Fibroblast of pulmonary artery (primary cell): ENCODE measurements at places on chromosomes 6 and 20.
A peak's percentile ranks its signal among the peaks of the same experiment; 100 is the strongest.

DNA sequence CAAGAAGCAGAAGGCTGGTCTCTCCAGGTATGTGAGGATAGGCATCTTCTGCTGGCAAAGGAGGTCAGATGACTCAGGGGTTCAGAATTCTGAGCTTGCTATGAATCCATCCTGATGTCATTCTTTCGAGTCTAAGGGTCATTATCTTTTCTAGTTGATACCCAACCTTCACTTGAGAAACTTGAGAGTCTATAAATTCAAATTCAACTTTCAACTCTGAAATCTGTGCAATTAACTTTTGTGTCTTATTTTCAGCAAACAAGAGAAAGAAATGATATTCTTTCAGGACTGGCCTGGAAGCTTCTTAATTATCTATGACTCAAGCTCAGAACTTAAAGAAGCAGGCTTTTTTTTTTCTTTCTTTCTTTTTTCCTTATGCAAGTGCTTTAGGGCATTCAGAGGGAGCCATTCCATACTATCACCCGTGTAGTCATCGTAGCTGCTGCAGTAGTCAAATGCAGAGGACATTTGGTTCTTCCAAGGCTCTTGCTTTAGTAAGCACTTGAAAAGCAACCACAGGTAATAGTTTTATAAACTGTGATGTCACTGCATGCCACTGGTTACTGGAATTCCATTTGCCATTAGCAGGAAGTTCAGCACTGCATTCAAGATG lies 93.0 kb downstream of the ADTRP start:
- DNase-seq: peak; percentile 62

GRCh38 chr20:38001981-38002380 lies 31.3 kb downstream of the TTI1 start:
- DNase-seq: peak; percentile 54

- DNase-seq: peak; percentile 95
These were observed 60.5 kb upstream of the SLC22A23 start for GRCh38 chr6:3517350-3517749.

DNA sequence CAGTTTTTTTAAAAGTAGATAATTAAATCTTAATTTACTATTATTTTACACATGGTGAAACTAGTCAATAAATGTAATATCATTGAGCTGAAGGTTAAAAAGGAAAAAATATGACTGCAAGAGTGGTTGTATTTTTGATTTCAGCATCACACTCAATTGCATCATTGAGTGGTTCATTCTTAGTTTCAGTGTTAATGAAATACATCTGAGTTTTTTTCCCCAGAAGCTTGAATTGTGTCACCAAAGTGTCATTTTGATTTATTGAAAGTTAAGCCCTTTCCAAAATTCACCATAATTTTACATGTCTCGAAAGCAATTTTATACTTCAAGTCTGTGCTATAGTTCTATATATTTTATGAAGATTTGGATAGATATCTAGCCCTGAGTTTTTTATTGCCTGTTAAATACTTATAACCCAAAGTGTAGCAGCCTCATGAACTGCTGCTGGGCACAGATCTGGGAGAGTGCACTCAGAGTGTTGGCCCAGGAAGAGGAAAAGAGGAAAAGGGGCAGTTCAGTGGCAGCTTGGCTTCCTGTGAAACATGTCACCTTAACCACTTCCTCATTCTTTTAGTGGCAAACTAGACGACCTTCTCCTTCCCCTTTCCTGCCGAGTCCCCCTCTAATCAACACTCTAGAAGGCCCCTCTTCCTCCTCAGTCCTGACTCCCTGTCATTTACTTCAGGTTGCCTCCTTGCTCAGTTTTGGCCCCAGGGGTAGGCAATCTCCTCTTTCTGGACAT lies 140.7 kb downstream of the ESR1 start:
- no peak for DNase-seq

DNA sequence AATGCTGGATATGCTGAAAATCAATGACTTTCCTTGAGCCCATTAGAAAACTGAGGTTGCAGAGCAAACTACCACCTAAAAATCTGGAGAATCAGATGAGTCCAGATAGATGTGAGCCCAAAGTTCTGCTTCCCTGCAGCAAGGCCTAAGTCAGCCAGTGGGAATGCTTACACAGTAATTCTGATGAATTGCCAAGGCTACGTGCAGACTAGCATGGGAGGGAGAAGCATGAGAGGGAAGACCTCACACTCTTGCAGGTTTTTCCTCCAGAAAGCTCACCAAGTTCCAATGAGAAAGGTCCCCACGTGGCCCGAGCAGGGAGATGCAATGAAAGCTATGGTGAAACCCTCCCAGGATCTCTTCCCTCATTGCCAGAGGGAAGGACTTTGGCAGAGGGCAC lies 104.8 kb upstream of the SIRPA start:
- DNase-seq: no peak

- DNase-seq: no peak
These were observed 12.5 kb downstream of the MYH7B start for GRCh38 chr20:34968042-34968775.

GRCh38 chr20:24640686-24641085 lies 171.3 kb downstream of the SYNDIG1 start:
- no peak for DNase-seq

DNA sequence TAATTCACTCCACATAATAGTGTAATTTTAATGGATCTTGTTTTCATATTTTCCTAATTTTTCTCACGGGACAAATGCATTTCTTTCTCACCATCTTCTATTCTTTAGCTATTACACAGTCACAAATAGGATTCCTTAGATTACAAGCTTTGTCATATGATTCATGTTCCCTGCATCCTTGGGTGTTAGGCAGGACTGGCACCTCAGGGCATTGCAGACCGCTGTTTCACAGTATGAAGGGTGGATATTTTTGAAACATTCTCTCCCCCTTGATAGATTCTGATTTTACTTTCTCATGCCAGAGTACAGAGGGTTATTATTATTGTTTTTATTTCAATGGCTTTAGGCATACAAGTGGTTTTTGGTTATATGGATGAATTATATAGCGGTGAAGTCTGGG lies 602.5 kb downstream of the PHF3 start:
- DNase-seq: no peak

DNA sequence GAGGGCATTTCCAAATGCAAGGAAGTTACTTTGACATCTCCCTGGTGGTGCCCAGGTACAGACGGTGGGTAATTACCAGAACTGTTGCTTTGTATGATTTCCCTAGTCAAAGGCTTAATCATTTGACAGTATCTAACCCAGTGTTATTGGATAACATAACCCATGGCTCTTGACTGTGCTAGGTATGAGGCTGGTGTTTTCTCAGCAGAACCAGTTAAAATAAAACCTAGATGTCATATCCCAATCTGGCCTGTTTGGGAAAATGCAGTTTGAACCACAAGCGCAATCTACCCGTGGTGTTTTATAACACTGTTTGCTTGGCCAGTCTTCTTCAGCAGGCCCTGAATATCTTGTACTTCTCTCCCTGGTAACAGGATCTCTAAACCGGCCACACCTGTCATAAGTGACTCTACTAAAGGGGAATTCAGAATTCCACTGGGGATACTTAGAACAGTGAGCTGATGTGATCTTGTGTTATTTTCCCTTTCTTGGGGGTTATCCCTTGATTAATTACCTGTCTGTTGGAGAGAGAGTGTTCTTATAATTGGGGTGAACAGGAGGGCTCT lies 32.8 kb downstream of the PPP1R14C start:
- no peak for DNase-seq

DNA sequence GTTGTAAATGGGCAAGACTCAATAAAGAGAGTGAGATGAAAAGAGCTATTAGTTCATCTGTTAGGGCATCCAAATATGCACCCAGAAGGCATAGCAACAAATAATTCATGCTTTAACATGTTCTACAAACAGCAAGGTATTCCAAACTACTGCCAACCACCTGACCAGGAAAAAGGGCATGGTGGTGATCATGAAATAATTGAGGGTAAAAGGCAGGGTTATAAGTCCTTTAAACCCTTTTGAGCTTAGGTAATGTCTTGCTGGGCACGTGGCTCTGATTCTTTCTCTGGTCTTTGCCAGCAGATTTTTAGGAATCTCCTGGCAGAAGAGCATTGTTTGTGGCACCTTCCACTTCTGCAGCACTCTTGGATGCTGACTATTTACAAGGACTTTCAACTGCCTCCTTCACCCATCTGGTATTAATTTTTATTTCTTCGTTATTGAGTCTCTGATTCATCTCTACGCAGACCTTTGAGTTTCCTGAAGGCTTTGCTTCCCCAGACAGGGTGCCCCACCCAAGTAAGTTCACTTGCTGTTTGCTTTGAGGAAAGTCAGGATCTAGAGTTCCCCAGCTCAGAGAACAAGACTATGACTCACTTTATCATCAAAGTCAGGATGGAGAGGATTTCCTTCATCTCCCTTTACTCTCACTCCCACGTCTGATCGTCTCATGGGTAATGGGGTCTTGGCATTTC lies 83.4 kb upstream of the NEDD9 start:
- peak; percentile 86 for DNase-seq

DNA sequence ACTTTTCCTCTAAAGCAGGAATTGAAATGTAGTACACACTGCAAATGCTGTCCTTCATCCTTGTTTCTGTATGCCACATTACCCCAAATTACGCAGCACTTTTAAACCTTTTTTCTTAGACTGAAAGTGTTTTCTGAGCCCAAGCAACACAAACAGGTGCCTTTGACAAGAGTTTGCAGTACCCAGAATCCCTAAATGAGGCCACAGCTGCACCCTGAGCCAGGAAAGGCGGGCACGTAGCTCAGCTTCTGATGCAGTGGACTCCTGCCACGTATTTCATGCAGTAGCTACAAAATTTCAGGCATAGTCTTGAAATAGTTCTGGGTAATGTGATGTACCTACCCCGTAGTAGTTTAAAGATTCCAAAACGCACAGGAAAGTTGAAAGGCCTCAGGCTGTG lies 31.0 kb upstream of the CLDN20 start:
- DNase-seq: no peak

GRCh38 chr20:58447511-58448391 lies 58.7 kb downstream of the VAPB start:
- peak; percentile 73 for DNase-seq
